ENCODE measurements at places on chromosomes 16 and 17.

- DNase-seq = no peak
Observed at GRCh38 chr16:22844416-22844815, 30.5 kb downstream of the HS3ST2 start.

- no peak for DNase-seq
Observed at GRCh38 chr17:6686026-6686425, 27.1 kb downstream of the SLC13A5 start.

DNA sequence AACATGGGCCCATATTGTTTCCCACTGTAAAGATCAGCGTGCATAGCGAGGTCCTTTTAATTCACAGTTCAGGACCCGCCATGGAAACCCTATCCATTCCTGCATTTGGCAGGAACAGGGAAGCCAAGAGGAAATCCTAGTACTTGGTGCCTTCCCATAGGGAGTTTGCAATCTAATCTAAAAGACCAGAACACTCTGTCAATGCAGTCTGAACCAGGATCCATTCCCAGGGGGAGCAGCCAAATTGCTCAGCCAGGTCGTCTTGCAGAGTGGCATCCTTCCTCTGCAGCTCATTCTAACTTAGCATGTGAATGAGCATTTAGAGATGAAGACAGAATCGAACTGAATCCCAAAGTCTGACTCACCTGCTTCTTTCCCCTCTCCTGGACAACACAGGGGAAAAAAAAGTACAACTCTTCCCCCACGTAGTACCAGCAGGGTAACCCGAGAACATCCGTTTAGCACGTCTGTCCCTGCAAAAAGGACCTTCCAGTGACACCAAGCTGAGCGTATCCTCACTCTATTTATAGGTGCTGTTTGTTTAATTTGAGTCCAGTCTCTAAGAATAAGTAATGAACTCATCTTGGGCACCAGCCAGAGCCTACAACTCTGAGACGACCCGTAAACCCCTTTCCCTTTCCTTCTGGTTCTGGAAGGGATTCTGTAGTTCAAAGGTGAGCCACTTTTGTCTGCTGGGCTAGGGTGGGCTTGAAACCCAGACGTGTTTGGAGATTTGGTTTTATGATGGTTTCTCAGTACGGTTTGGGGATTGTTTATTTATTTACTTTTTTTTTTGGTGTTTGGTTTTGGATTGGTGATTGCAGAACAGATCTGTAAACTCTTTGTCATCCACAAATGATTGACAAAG, 74.5 kb downstream of the ERCC4 start:
- no peak for DNase-seq

DNA sequence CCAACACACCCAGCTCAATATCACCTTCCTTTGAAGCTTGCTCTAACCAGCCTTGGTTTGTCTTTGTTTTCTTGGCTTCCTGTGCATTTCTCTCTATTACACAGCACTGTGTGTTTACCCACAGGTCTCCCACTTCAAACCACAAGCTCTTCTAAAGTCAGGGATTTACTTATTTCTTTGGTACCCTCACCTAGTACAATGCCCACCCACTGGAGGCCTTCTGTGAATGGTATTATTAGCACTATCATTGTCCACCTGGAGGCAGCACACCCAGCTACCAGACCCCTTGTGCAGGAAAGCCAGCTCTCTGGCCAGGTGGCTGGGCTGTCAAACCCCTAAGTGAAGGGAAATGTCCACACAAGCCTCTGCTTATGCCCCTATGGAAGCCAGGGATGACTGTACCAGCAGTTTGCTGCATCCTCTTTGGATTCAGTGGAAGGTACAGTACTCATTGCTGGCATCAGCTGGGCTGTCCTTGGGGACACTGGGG, 9.4 kb upstream of the TOP2A start:
- no peak for DNase-seq

DNA sequence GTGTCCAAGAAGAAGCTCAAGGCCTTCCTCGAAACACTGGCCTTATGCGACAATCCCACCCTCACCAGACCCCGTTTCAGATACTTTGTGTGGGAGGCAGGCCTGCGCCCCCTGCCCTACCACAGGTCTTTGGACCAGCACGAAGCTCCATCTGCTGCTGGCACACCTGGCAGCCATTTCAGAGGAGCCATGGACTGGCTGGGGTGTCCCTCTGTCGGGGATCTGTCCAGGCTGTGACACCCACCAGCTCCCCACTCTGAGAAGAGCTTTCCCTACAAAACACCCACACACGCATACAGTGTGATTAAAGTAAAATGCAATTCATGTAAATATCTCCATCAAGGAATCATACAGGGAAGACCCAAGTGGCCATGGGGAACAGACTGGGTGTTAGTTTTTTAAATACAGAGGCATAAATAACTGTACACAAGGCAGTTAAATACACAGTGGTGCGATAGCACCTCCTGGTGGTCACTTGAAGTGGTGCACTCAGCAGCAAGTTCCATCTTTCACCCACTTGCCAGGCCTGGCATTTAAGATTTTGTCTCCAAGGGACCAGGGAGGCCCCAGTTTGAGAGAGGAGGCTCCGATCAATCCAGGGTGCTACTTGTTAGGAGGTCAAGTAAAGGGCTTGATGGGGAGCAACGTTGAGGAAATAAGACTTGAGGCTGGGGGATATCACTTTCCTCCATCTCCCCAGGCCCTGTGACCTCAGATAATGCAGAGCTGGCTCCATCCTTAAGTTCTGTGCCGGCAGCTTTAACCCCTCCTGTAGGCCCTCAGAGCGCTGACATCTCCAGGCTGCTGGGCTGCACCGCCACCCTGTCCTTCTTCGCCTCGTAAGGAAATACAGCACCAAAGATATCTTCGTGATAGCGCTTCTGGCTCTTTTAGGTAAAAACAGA, 43.6 kb downstream of the NOS2 start:
- DNase-seq = peak; percentile 55

DNA sequence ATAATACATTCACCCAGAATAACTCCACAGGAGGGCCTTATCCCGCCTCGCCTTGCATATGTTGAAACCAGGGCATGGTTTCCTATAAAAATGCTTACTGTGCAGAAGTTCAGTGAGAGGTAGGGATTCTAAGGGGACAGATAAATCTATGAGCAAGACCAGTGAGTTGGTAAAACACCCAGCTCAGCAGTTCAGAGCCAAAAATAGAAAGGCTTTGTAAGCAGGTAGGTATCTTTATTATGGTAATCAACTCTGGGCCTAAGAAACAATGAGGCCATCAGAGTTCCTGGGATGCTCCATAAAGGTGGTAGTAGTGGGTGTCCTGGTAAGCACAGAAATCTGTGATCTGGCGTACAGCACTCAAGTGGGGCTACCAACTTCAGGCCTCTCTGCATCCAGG, 549.4 kb upstream of the CDH5 start:
- no peak for DNase-seq

GRCh38 chr16:79175286-79176057, 425.1 kb downstream of the MAF start:
- DNase-seq = no peak

DNA sequence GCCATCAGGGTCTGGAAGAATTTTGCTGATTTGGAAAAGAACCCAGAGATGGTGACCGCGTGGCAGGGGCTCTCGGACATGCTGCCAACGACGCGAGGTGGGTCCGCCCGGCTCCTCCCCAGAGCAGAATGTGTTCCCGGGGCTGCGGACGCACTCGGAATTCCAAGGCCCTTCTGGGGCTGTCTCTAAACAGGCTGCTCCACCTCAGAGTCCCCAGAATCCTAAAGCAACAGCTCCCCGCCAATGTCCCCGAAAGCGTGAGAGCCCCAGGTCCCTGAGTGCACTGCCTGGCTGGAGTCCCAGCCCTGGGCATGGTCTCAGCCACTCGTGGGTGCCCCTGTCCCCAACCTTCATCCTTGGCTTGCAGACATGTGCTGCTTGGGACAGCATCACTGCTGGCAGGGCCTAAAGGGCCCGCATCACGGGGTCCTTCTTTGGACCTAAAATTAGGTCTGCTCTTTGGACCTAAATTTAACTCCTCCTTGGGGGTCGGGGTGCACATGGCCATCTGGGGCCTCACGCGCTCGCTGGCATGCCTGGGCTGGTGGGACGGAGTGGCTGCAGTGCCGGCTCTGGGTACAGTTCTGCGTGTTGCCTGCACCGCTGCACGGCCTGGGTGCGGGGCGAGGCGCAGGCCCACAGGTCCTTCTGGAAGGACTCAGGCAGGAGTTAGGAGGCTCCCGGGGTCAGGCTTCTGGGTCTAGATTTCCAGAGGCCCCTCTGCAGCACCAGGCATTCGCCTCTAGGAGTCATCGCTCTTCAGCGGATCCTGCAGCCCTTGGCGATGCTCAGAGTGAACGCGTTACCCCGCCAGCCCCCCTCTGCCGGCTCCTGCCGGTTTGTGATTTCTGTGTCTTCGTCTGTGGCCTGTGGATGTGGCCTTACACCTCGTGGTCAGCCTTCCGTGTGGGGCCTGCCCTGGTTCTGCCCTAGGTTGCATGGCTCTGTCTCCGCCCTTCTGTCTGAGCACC, 41.9 kb upstream of the CHMP6 start:
- DNase-seq = no peak

- DNase-seq = no peak
Observed at GRCh38 chr16:82700541-82701235, 73.9 kb downstream of the CDH13 start.

GRCh38 chr17:66673668-66674276, 161.1 kb upstream of the CACNG5 start:
- DNase-seq = peak; percentile 49

DNA sequence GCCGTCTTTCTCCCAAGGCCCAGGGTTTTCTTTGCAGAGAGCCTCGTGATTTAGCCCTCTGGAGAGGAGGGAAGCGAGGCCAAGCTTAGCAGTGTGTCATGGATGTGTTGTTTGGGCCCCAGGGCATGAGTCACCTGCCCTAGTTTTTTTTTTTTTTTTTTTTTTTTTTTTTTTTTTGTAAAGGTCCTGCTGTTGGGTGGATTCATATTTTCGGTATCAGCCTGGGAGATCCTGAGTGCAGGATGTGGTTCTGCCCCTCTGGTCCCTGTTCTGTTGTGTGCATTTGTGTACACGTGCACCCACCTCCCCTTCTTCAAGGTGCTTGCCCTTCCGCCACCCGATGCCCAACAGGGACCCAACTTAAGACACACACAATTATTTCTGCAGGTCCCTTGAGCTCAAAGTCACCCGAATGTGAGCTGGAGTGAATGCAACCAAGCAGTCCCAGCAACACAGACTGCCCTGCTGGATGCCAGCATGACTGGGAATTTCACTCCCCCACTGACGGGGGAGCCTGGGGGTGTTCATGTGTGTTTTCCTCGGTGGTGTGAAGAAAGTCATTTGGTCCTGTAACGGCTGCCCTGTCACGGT, 265.8 kb upstream of the TNRC6C start:
- DNase-seq = no peak

DNA sequence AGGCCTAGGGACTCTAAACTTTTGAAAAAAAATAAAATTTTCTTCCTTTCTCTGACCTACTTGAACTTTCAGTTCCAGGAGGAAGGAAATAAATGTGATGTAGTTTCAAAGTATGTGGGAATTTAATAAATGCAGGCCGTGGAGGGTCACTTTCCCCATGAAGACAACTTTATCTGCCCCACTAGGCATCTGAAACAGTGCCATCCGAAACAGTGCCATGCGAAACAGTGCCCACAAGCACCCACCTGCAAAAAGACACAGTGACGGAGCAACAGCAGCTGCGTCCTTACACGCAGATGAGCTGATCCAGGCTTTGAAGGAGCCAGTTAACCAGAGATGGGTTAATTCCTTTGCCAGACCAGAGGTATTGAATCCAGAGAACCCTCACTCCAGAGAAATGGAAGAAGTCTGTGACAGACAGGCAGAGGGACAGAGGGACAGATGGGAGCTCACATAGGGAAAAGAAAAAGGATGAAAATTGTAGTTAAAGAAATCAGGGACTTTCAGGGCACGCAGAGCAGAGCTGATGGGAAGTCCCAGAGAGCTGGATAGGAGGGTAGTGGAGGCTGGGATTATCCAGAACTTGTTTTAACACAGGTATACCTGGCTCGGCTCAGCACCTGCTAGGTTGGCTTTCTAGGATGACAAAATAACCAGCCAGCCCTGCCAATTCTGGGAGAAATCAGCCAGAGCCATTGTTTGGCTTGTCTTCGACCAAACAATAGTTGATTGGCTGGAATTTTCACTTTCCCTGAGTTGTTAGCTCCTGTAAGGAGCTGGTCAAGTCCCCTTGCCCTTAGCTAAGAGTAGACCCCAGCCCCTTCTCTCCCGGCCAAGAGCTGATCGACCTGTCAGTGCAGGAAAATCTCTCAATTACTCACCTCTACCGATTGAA, 17.1 kb upstream of the HOXB13 start:
- no peak for DNase-seq

DNA sequence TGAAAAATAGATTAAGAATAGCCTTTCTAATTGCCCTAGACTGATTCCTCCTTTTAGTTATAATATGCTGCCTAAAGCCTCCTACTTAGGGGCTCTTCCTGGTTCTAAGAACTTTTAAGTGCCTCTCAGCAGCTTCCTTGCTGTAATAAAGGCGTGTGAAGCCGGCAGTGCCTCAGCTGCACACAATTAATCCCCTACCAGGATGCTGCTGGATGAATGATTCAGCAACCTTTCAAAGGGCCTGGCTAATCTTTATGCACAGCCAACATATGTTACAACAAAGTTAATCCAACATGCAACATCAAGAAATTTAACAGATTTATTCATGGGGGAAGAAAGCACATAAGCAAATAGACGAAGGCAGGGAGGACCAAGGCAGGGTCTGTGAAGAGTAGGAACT, 145.2 kb downstream of the PMP22 start:
- no peak for DNase-seq

- no peak for DNase-seq
Observed at GRCh38 chr17:79996291-79996690, 39.4 kb downstream of the TBC1D16 start.

- DNase-seq = no peak
Observed at GRCh38 chr17:45425125-45425983, 7.3 kb downstream of the ARHGAP27 start.

GRCh38 chr16:57802341-57803133, at the start of gene KIFC3:
KIFC3 (minus strand) TSS chr16:57802491; CDS start chr16:57798243, 4,248 bp downstream.
- DNase-seq = peak; percentile 56

All from activated naive CD4-positive, alpha-beta T cell treated with anti-CD3 and anti-CD28 coated beads, Interleukin-2, amount 50 U/mL, for 16 hours (primary cell).